ENCODE measurements at places on chromosomes 7 and 10.

DNA sequence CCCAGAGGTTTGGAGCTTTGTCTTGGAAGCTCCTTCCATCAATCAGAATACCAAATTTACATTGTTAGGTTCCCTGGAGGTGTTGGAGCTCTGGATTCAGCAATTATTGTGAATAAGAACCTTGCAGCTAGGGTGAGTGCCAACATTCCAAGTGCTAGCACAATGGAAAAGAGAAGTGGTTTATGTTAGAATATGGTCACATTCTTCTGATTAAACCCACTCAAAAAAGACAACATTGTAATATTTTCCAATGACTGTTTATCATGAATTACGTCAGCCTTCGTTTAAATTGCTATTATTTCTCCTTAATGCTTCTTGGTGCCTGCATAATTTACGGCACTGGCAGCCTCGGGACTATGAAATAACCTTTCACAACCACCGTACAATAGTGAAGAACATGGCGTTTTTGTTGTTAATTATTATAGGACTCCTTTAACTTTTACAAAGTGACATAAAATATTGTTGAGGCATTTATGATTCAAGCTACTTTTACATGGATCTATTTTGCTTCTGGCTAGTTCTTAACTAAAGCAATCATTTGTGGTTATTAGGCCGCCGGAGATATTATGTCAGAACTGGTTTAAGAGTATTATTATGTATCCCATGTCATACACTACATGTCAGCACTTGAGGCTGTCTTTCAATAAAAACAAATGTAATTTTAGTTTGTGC lies 117.7 kb downstream of the ARID5B start:
- peak; percentile 50 for DNase-seq

DNA sequence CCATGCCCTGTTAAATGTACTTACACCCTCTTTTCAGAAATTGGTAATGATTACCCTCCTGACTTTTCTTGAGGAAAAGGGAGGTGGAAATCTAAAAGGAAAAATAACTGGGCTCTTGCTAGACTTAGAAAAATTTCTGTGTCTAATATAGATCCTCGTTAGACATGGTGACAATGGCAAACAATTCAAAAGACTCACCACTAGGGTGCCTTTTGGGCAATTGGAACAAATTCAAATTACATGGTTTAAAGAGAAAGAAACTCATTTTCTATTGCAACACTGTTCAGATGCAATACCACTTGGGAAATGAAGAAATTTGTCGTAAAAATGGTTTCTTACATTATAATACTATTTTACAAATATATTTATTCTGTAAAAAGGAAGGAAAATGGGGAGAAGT lies 950.1 kb downstream of the GRM8 start:
- DNase-seq = no peak

- no peak for DNase-seq
Observed at GRCh38 chr7:42283553-42283952, 46.5 kb upstream of the GLI3 start.

DNA sequence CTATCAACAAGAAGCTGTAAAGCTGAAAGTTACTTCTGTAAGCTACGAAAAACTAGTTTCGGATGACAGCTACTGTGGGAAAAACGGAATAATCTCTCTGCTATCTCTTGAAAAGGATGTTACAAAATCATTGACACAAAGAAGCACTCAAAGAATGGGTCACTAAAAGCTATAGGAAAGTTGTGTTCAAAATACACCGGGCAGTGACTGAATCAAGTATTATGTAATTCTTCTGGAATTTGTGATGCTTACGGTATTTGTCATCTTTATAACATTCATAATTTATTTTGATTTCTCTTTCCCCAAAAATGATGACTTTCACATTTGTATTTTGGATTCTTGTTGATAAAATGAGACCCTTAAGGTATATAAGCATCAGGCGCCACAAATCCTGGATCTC lies 112.1 kb upstream of the KLF6 start:
- no peak for DNase-seq

- DNase-seq = peak; percentile 31
Observed at GRCh38 chr10:122786269-122786668, 59.4 kb downstream of the CUZD1 start.

GRCh38 chr7:32916006-32916405 lies 24.4 kb upstream of the KBTBD2 start:
- no peak for DNase-seq

- DNase-seq = no peak
Observed at GRCh38 chr10:90575125-90575524, 282.7 kb downstream of the HTR7 start.

- no peak for DNase-seq
Observed at GRCh38 chr10:78931321-78932053, 137.3 kb upstream of the ZMIZ1 start.

DNA sequence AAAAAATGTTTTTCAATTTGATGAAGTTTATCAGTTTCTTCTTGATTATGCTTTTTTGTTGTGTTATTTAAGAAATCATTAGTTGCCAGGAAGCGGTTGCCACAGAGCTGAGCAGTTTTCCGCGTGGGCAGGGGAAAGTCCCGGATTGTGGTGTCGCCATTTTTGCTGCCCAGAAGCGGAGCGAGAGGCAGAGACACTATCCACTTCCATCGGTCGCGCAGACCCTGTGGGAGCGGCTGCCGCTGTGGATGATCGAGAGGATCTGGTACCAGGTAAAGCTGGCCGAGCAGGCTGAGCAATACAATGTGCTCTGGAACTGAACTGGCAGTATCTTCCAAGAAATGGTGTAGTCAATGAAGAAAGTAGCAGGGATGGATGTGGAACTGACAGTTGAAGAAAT lies 119.8 kb downstream of the ZNF736 start:
- DNase-seq = no peak

DNA sequence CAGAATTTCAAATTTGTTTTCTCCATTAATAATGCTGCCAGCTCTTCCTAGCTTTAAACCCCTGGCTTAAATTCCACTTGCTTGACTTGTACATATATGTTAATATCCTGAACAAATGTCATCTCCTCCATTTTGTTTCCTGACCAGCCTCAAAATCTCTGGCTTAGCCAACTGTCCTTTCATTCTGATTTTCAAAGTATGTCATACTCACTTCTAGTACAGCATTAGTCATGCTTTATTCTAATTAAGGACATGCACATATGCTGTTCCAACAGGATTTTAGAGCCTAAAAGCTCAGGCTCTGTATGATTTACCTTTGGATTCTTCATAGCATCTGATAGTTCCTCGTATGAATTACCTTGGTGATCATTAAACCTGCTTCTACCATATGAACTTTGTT lies 158.3 kb downstream of the ZNF438 start:
- DNase-seq = no peak

DNA sequence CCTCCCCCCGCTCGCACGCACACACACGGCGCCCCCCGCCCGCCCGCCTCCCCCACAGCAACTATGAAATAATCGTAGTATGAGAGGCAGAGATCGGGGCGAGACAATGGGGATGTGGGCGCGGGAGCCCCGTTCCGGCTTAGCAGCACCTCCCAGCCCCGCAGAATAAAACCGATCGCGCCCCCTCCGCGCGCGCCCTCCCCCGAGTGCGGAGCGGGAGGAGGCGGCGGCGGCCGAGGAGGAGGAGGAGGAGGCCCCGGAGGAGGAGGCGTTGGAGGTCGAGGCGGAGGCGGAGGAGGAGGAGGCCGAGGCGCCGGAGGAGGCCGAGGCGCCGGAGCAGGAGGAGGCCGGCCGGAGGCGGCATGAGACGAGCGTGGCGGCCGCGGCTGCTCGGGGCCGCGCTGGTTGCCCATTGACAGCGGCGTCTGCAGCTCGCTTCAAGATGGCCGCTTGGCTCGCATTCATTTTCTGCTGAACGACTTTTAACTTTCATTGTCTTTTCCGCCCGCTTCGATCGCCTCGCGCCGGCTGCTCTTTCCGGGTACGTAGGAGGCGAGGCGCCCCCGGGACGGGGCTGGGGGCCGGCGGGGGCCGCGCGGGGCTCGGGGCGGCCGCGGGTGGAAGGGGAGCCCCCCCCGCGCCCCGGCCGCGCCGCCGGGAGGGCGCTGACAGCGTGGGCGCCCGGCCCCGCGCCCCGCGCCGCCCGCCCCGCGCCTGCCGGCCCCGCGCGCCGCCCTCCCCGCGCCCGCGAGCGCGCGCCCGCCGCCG lies 441 bp downstream of the BMI1 start:
- peak; percentile 79 for DNase-seq

GRCh38 chr10:131771634-131772358 lies 129.0 kb upstream of the PPP2R2D start:
- no peak for DNase-seq

DNA sequence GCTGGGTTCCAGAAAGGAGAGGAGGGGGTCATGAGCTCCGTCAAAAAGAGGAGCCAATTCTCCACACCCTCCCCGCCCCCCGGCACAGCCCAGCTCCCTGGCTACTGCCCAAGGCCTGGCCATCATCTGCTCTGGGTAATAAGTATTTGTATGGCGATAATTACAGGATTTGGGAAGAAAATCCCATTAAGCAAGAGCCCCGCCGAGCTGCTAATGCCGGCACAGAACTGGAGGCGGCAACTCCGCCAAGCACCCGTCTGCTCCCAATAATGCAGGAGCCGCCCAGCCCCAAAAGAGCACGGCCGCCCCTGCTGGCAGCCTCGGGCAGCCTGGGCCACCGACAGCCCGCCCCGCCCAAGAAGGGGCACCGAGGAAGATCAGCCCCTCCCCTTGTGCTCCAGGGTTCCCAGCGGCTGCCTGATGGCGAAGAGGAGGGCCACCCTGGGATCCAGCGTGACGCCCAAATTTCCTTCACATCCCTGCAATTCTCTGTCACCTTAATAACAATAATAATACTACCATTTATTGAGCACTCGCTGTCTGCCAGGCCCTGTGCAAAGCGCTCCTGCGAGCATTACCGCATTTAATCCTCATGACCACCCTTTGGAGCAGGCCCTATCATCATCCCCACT lies 5.9 kb downstream of the SLIT1 start:
- DNase-seq = peak; percentile 78

DNA sequence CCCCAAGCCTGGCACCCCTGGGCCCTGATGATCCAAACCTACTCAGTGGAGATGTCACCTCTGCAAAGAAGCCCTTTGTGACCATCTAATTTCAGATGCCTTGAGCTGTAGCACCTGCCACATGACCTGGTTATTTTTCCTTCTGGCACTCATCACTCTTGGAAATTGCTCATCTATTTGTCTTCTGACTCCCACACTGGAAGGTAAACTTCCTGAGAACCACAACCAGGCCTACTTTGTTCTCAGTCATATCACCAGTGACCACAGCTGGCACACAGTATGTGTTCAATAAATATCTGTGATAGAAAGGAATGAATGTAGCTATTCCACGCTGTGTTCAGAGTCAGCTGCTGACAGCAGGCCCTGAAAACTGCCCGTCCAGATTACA lies 97.1 kb downstream of the SH3PXD2A start:
- no peak for DNase-seq

DNA sequence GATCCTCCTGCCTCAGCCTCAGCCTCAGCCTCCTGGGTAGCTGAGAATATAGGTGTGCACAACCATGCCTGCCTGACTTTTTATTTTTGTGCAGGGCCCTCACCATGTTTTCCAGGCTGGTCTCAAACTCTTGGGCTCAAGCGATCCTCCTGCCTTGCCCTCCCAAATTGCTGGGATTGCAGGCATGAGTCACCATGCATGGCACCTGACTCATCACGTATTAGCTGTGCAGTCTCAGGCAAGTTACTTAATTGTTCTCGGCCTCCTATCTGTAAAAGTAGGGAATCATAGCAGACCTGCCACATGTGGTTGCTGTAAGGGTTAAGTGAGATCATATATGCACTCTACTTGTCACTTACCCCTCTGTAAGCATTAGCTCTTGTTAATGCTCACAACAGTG lies 117.2 kb downstream of the ANLN start:
- DNase-seq = no peak

DNA sequence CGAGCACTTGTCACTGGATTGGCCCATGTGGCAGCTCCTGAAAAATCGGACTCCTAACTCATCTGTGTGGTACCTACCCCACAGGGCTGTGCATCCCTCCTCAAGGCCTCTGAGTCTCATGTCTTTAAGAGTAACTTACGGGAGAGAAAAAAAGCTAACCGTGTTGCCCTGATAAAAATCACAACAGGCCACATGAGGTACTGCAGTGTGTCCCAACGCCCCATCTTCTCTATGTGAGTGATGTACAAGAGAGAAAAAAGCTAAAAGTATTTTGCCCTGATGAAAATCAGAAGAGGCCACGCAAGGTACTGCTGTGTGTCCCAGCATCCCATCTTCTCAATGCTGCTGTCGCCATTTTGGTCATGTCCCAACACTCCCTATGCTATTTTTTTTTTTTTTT lies 41.2 kb upstream of the ADRB1 start:
- DNase-seq = no peak
